ENCODE measurements at places on chromosomes 2 and 18. TPM values are rescaled to one million over a fixed set of nuclear protein-coding genes. Genes with fewer than 3 reads are reported as not detected.

DNA sequence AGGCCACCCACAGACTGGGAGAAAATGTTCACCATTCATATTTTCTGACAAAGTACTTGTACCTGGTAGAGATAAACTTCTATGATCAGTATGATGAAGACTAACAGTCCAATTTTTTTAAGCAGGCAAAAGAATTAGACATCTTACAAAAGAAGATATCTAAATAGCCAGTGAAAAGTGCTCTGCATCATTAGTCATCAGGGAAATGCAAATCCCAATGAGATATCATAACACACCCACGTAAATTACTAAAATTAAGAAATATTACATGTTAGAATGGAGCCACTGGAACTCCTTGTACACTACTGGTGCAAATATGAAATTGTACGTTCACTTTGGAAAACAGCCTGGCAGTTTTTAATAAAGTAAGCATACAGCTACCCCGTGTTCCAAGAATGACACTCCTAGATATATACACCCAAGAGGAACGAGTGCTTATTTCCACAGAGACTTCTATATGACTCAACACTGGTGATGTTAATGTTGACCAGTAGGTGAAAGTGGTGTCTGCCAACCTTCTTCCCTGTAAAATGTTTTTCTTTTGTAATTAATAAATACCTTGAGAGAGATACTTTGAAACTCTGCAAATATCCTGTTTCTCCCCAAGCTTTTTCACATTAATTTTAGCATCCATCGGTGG, 80.3 kb downstream of the NPAS2 start:
- no peak for DNase-seq

GRCh38 chr2:159959136-159959535, 103.3 kb downstream of the PLA2R1 start:
- DNase-seq = no peak

DNA sequence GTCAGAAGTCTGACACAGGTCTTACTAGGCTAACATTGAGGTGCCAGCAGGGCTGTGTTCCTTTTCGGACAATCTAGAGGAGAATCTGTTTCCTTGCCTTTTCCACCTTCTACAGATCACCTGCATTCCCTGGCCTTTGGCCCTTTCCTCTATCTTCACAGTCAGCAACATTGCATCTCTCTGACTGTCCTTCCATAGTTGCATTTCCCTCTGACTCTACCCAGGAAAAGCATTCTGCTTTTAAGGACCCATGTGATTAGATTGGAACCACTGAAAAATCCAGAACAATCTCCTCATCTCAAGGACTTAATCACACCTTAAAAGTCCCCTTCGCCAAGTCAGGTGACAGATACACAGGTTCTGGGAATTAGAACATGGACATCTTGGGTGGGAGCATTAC, 181.5 kb downstream of the SLC8A1 start:
- DNase-seq = no peak

DNA sequence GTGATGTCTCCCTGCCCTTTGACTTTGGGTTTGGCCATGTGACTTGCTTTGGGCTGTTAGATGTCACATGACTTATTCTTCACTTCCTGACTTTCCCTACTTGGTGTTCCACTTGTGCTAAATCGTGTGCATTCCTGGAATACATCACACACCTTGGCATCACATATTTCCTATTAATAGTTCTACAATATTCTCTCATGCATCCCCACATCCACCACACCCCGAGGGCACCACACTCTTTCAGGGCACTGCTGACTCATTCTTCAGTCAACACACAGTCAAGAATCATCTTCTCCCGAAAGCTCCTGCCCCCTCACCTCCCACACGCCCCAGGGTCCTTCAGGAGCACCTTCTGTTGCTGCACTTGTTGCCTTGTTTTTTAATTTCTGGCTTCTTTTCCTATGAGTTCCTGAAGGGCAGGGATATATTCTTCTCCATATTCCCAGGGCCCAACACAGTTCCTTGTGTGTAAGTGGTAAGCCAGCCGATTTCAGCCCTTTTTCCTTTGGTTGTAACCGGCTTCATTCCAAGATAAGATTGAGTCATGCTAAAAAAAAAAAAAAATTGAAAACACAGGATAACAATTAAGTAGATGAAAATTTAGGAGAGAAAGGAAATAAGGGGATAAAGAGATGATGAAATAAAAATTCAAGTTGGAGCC, 341.4 kb downstream of the SLC4A3 start:
- DNase-seq = no peak

ARHGEF4 gene
- 9.4 TPM for total RNA-seq

C1QL2 gene
- total RNA-seq = not detected

TYMS gene
- 1.2 TPM for total RNA-seq

Data from mesenteric fat pad (tissue), 1 donor.